A549 treated with CORT108297 at 1 μM for 4 hours (cell line): ENCODE measurements at places on chromosomes 2 and 18. TPM values are rescaled to one million over a fixed set of nuclear protein-coding genes. Genes with fewer than 3 reads are reported as not detected.

Gene HDLBP
- total RNA-seq = 247 to 269 TPM (median 259 TPM) in 5 replicates

Gene NEURL3
- total RNA-seq = 0.96 to 2.2 TPM (median 1.4 TPM) in 5 replicates

Gene GPBAR1
- 0.08 to 0.17 TPM (median 0.11 TPM) in 5 replicates for total RNA-seq

Gene LTBP1
- total RNA-seq = 16.8 to 28.3 TPM (median 24.9 TPM) in 5 replicates

Gene RUFY4
- total RNA-seq = not detected in 5 replicates

Gene POLR1A
- 20.8 to 26.7 TPM (median 24.3 TPM) in 5 replicates for total RNA-seq

Gene PPP1R7
- total RNA-seq = 56.3 to 73.9 TPM (median 60.0 TPM) in 5 replicates

Gene STAT4
- total RNA-seq = 3.2 to 4.2 TPM (median 3.7 TPM) in 5 replicates

Gene ABCG8
- total RNA-seq = not detected in 5 replicates

Gene RASGRP3
- total RNA-seq = 0.73 to 1.1 TPM (median 0.98 TPM) in 5 replicates

Gene GPR35
- 0.59 to 1.3 TPM (median 0.94 TPM) in 5 replicates for total RNA-seq

Gene NYAP2
- not detected in 5 replicates for total RNA-seq
